A172 (cell line): ENCODE measurements at places on chromosomes 4 and X. TPM values are rescaled to one million over a fixed set of nuclear protein-coding genes. Genes with fewer than 3 reads are reported as not detected.

GRCh38 chrX:131745942-131746489 lies 202.1 kb downstream of the OR13H1 start:
- DNase-seq: no peak

GRCh38 chr4:8914461-8915171 lies 43.0 kb upstream of the HMX1 start:
- DNase-seq: no peak

DNA sequence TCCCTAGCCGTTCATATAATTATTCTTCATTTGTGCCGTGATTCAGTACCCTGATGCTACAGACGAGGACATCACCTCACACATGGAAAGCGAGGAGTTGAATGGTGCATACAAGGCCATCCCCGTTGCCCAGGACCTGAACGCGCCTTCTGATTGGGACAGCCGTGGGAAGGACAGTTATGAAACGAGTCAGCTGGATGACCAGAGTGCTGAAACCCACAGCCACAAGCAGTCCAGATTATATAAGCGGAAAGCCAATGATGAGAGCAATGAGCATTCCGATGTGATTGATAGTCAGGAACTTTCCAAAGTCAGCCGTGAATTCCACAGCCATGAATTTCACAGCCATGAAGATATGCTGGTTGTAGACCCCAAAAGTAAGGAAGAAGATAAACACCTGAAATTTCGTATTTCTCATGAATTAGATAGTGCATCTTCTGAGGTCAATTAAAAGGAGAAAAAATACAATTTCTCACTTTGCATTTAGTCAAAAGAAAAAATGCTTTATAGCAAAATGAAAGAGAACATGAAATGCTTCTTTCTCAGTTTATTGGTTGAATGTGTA lies 7.0 kb downstream of the SPP1 start:
- no peak for DNase-seq

GRCh38 chr4:17921451-17921850 lies 100.1 kb downstream of the LCORL start:
- DNase-seq: no peak

TCEAL2 gene
- total RNA-seq: not detected in 2 replicates

- no peak for DNase-seq
Observed at GRCh38 chrX:78378476-78379115, 51.2 kb upstream of the CYSLTR1 start.

- DNase-seq: peak; percentile 15
Observed at GRCh38 chr4:165991325-165992180, 118.5 kb downstream of the TLL1 start.

- no peak for DNase-seq
Observed at GRCh38 chrX:110082161-110082560, 79.2 kb downstream of the TMEM164 start.

TLR10 gene
- total RNA-seq: not detected in 2 replicates

SSX1 gene
- not detected in 2 replicates for total RNA-seq

DNA sequence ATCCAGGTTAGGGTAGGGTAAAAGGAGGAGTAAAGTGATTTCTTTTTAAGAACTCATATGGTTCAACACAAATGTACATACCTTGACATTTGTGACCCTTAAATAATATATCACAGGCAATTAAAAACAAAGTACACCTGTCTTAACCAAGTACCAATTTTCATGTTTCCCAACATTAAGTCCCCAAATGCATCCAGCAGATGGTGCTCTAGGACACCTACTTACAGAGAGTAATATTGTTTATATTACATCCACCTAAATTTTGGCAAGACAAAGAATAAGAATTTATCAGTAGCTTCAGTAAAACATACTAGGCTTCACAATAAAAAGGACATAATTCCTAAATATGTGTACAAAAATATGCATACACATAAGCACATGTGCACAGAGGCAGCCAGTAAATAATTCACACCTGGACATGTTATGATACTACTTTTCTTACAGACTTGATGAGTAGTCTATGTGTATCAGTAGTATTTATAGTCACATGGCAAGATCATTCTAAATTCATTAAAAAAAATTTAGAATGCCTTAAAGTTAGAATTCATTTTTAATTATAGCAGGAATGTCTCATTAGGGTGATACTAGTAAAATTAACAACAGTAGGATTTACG lies 219.7 kb downstream of the DCLK2 start:
- peak; percentile 50 for DNase-seq

RIBC1 gene
- 0.48 and 2.6 TPM in 2 replicates for total RNA-seq

- DNase-seq: peak; percentile 65
Observed at GRCh38 chrX:9349572-9350494, 115.0 kb upstream of the TBL1X start.

GRCh38 chrX:48666649-48667048 lies 16.9 kb upstream of the WAS start:
- no peak for DNase-seq

- no peak for DNase-seq
Observed at GRCh38 chrX:107823456-107823855, 2.2 kb upstream of the MID2 start.

DNA sequence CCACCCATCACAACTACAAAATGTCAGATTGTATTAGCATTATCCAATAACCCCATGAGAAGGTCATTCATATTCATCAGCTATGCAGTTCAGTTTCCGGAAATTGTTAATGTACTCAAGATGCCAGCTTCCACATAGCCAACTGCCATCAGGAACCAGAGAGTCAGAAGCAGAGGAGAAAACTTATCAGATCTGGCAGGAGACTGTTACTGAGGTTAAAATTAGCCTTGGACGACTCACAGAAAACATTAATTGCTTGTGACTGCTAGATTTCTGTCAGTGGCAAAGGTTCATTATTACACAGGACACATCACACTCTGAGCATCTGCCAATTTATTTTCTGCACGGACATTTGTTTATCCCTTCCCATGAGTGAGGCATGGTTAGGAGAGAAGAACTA lies 352.8 kb downstream of the DHRSX start:
- DNase-seq: no peak

VSIG4 gene
- not detected in 2 replicates for total RNA-seq

DNA sequence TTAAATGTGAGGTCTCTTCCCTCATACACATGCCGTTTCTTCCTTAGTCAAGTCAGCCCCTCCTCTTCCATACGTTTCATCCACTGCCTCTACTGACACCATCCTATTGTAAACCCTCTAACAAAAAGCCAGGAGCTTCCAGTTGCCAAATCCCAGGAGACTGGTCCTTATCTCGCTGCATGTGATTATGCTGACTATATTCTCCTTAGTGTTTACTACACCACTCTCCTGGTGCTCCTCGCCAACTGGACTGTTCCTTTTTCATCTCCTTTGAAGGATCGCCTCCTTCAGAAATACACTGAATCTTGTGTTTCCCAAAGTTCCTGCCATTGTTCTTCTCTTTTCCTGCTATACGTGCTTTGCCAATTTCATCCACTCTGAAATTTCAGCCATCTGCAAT lies 27.7 kb downstream of the MAML3 start:
- no peak for DNase-seq

CCKAR gene
- total RNA-seq: not detected in 2 replicates

DNA sequence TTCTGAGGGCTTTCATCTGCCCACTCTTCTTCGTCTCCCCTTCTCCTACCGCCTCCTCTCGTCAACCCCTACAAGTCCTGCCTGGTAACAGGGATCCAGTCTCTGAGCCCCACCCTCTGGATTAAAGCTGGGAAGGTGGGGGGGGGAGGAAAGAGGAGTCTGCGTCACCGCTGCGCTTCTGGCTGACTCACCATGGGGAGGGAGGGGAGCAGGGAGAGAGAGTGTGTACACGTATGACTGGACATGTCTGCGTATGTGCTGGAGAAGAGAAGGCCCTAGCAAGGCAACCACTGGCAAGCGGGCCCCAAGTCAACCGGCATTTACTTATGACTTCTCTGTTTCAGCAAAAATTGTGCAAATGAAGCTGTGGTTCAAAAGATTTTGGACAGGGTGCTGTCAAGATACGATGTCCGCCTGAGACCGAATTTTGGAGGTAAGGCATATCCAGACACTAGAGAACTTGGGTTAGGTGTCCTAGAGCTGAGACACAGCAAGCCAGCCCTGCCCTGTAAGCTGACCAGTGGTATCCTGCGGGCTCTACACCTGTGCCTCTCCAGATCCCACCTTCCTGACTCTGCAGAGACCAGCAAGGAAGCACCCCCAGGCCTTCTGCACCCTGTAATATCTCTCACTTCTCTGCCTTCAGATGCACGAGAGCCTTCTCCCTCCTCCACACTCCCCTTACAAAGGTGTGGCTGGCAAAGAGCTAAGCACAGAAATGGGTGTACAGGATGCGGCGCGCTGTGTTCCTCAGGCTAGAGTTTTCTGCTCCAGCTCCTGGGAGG lies 2.5 kb downstream of the GABRQ start:
- DNase-seq: peak; percentile 27

CT45A1 gene
- total RNA-seq: not detected in 2 replicates

DNA sequence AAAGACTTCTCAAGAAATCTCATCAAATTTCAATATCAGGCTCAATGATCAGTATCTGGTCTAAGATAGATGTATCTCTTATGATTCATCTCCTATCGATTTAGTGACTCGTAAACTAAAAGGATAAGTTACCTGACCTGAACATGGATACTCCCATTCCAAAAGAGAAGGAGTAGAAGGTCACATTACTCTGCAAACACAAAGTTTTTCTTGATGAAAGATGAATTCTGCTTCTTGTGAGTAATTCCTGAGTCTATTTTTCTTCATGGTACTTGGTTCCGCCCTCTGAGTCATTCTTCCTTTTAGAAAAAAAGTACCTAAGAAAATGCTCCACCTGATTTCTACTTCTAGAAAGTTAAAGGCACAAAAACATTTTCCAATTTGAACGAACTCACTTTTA lies 223.1 kb upstream of the SLIT2 start:
- DNase-seq: peak; percentile 62

GRCh38 chrX:41096339-41096955 lies 11.2 kb downstream of the USP9X start:
- no peak for DNase-seq

DNA sequence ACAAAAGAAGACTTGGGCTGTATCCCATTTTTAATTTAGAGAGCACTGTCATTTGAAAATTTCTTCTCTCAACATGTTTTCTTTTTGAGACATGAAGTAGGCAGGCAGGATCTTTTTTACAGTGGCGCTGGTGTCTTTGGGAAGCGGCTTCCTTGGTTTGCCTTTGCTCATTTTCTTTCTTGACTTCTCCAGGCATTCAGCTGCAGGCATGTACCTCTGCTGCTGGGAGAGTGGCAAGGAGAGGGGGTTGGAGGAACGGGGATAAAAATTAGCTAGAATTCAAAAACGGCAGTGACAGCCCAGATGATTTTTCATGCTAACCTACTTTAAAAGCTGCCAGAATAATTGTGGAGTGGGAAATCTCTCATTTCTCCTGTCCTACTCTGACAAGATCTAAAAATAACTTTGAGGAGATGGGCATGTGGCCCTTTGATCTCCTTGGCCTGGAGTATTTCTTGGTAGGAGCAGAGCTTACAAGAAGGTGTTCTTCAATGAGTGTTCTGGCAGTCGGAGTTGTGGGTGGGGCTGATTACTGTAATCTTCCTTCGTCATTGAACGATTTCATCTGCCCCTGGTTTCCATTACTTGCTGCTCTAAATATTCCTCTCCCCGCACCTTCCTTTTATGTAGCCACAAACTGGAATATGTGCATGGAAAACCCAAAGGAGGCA lies 54.8 kb downstream of the TBL1X start:
- DNase-seq: no peak

NDNF gene
- total RNA-seq: 0.14 and 0.29 TPM in 2 replicates

DNA sequence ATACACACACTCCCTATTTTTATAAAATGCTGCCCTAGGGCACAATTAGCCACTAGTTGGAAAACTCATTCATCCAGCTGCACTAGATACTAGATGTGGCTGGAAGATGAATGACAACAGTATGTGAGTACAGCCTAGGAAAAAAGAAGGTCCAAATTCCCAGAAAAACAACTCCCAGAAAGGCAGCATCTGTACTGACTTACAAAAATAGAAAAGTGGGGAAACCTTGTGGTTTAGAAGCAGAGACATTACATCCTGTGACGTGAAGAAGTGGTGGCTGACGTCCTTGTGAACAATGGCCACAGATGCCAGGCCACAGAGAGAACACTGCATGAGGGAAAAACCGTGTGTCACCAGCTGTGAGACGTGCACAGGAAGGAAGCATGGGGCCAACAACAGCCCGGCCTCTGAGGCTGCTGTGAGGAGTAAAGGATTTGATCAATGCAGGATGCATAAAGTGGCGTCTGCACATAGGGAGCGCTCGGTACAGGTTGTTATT lies 81.2 kb downstream of the SPRY1 start:
- no peak for DNase-seq

PCDH11X gene
- not detected in 2 replicates for total RNA-seq

DNA sequence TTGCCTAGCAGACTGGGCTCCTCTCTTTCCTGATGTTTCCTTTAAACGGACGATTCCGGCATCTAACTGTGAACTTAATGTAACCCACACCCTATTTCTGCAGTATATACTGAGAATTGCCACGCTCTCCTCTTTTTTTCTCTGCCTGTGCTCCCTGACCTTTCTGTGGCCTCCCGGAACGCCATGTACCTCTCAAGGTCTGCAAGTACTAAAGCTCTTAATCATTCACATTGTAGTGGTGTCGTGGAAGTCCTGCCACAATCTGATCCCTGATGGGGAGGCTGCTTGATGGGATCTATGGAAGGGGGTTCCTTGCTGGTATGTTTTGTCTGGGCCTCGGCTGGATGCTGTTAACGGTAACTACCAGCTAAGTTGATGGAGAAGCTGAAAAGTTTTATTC lies 302.9 kb upstream of the EPHA5 start:
- no peak for DNase-seq

- DNase-seq: no peak
Observed at GRCh38 chr4:112277705-112278448, 7.8 kb downstream of the TIFA start.

SH3BGRL gene
- 34.2 and 41.8 TPM in 2 replicates for total RNA-seq

DNA sequence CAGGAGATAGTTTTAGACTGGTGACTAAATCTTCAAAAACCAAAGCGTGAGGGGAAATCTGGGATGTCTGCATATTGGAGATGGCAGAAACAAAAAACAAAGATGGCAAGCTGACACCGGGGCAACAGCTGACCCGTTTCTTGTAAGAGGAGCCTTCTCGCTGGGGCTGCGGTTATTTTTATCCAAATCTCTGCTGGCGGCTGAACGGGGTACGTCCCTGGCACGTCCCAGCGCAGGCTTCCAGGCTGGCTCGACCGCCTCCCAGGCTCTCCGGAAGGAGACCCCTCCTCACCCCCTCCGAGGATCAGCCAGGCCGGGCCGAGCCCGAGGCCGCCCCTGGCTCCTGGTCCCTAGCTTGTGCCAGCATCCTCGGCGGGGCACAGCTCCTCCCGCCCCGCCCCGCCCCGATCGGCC lies 403 bp downstream of the SGCB start:
- peak; percentile 26 for DNase-seq

GRCh38 chrX:134457708-134458107 lies 2.3 kb upstream of the HPRT1 start:
- no peak for DNase-seq
